Stimulated activated CD8-positive, alpha-beta memory T cell treated with anti-CD3 and anti-CD28 coated beads, Interleukin-4, amount 100 ng/mL, for 4 hours (primary cell): ENCODE measurements at places on chromosomes 3 and 15.

DNA sequence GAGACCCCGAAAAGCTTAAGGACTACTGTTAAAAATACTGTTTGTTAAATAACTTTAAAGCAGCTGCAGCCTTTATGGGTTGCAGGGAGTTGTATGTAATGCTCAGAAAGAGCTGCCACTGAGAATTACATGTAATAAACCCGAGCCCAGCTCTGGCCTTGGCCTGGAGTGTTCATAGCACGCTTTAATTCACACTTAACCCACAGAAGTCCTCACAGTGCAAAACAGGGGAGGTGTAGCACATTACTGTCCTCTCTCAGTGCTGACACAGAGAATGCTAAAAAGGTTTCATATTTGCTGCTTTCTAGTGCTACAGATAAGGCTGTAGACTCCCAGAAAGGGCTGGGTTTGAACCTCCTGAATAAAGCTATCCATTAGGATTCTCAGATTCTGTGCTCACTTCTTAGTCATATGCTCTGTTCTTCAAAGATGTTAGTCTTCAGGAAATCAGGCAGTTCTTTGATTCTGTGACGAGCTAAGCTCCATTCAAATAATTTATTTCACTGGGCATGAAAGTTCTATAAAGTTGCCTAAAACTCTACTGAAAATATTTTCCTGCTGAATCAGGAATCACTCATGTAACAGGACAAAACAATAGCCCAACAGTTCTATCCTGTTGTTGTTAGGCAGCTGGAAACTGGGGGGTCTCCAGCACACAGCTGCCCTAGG lies 108.0 kb downstream of the SENP2 start:
- DNase-seq = no peak

- DNase-seq = no peak
These were observed 3.6 kb downstream of the CTNNB1 start for GRCh38 chr3:41202834-41203345.

DNA sequence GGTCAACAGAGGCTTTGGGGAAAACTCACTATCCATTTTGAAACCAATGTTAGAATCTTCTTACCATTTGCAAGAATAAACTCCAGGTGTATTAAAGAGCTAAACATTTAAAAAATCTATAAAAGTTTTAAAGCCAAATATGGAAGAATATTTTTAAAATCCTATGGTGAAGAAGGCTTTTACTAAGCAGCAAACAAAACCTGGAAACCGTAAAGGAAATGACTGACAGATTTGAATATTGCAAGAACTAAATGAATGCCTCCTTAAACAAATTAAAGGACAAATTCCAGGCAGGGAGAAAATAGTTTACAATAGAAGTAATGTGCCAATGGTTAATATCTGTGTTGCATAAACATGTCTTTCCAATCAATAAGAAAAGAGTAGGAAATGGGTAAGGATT lies 68.1 kb downstream of the KLF15 start:
- no peak for DNase-seq

- no peak for DNase-seq
These were observed 84.0 kb downstream of the SST start for GRCh38 chr3:187586226-187586625.

DNA sequence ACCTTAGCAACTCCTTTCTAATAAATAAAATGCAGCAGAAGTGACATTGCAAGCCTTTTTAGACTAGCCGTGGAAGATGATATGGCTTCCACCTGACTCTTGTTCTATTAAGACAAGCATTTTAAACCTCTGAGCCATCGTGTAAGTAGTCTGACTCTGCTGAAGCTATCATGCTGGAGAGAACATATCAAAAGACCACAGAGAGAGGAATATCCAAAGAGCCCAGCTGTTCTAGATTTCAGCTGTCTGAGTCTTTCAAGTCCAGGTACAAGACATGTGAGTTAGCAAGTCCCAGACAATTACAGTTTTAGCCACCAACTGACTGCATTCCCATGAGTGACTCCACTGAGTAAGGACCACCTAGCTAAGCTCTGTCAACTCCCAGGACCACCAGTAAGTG lies 517.0 kb upstream of the NAALADL2 start:
- no peak for DNase-seq

- no peak for DNase-seq
These were observed 722 bp downstream of the RBMS3 start for GRCh38 chr3:29281344-29282241.

- DNase-seq = no peak
These were observed 145.6 kb downstream of the LSAMP start for GRCh38 chr3:116299646-116300081.

GRCh38 chr15:66702787-66703539 lies 927 bp downstream of the SMAD6 start:
- DNase-seq = no peak

DNA sequence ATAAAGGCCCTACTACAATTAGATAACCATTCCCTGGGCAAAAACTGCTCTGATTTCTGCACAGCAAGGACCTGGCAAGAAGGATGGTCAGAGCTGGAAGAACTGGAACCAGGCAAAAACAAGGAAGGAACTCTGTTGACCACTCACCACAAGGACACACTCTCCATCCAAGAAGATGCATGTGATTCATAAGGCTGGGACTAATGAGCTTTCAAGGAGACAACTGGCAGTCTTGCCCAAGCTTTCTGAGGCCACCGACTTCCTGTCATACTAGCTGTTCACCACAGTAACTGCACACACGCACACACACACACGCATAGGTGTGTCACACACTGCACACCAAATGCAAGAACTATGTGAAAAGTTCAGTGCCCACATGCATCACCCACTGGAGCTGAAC lies 256.6 kb downstream of the OCA2 start:
- DNase-seq = no peak

- DNase-seq = no peak
These were observed 13.3 kb upstream of the PLXND1 start for GRCh38 chr3:129619726-129620162.

GRCh38 chr3:44128057-44128775 lies 113.5 kb upstream of the TOPAZ1 start:
- DNase-seq = no peak

DNA sequence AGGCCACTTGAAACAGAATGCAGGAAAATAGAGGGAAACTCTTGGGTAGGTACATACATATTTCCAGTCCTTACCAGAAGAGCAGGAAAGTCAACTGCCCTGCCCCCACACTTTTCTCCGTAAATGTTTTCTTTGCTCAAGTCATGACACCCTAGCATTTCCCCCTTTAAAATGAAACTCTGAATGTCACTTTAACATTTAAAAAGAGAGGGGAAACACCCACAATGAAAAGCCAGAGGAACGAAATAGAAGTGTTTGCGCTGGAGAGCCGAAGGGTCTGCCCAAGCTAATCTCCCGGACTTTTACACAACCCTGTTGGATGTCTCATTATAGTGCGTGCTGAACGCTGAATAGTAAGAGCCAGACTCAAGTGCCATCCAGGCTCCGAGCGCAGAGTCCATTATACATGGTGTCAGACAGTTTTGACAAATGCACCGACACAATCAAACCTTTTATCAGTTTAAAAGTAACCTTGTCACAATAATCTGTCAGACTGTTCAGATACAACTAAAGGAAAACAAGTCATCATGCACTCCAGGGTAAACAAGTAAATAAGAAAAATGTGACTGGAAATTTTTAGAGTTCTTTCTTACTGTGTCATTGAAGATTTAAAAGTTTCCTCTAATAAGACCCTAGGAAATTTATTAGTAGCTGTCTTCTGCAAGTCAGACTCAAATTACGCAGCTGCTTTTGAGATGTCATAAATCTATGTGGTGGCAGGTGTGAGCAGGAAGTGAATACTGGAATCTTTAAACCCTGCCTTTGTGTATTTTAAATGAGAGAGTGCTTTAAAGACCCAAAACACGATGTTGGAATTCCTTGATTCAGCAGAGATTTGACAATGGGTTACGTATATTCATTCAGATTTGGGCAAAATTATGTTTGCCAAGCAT lies 159.8 kb downstream of the RBMS3 start:
- DNase-seq = no peak

DNA sequence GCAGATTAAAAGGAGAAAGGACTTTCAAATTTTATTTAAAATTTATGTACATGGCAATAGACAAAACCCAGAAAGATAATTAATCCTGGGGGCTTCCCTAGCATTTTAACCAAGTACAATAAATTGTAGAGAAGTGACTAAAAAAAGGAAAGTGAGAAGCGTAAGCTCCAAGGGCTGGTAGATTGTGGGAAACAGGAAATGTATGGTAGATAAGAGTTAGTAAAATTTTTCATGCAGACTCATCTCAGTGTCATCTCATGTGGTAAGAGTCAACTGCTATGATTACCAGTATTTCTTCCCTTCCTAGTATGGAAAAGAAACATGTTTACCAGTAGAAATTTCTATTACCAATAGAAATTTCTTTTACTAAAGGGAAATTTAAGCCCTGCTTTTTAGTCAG lies 464.3 kb upstream of the AGTR1 start:
- no peak for DNase-seq

DNA sequence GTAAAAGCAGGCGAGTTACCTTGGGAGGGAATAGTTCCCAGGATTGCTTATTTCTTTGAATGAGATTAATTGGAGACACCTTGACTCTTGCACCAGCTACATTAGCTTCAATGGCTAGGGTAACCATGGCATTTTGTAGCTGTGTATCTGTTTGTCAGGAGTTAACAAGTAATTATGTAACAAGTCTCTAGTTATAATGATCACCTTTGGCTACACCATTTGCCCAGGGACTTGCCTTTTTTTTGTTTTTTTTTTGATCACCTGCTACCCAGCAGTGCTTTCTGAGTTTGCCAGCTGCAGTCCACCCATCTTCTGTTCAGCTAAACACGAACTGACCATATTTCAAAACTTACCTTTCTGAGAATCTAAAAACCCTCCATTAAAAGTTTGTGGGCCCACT lies 2.2 kb downstream of the MED12L start:
- no peak for DNase-seq

DNA sequence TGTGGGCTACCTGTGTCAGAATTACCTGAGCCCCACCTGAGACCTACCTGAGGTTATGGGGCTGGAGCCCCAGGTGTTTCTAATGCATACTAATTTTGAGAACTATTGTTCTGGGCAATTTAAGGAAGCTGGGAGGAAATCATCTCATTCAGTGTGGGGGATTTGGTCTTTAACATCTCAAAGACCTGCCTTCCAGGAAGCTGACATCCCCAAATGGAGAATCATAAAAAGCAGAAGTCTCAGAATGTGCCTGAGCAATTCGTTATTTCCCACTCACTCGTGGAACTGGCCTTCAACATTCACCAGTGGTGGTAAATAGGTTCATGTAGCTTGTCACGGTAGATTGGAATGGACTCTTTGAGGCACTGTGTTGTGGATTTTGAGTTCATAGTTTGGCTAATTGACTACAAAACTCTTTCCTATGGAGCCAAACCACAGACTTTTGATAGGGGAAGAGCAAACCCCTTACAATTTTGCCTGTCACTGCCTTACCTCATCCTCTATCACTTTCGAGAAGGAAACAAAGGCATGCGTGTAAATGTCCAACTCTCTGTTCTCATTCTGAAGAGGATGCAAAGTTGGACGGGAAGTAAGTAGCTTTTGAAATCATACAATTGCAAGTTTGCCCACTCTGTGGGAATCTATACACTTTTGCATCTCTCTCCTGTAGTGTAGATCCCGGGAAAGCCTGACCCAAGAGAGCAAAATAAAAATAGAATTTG lies 521.0 kb upstream of the MDFIC2 start:
- DNase-seq = no peak

DNA sequence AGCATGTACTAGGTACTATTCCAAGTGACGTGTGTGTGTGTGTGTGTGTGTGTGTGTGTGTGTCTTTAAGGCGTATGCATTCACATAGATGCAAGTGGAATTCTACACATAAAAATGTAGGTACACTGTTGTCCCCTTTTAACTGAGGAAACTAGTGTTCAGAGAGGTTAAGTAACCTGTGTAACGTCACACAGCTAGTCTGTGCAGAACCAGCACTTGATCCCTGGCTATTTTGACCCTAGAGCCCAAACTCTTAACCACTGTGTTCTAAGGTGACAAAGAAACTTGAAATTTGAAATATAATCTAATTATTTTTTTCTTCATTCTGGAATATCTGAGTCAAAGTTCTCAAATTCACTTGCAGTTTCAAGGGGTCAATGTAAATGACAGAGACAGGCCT lies 73.8 kb downstream of the TAFA4 start:
- DNase-seq = no peak

GRCh38 chr3:177041021-177041729 lies 156.1 kb downstream of the TBL1XR1 start:
- no peak for DNase-seq

- no peak for DNase-seq
These were observed 102.7 kb downstream of the SCAPER start for GRCh38 chr15:76802411-76802810.

DNA sequence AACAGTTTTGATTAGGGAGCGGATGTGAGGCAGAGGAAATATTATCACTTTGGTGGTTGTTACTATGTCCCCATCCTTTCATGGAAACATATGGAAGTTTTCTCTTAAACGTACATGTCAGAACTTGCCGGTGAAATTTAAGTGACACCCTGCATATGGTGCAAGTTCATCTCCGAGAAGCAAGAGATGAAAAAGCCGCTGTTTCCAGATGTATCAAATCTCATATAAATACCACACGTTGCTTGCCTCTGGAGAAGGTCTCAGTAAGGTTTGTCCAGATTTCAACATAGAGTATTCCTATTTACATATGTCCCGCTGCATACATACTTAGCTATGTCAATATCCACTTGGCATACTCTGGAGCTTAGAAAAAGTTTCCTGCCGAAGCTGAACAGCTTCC lies 172.2 kb upstream of the ICE2 start:
- DNase-seq = no peak

GRCh38 chr15:48176957-48177356 lies 1.1 kb downstream of the MYEF2 start:
- no peak for DNase-seq

- DNase-seq = no peak
These were observed 14.9 kb downstream of the NME9 start for GRCh38 chr3:138314751-138315150.

GRCh38 chr3:18410205-18410604 lies 14.9 kb downstream of the SATB1 start:
- no peak for DNase-seq
